Stimulated activated CD8-positive, alpha-beta memory T cell treated with anti-CD3 and anti-CD28 coated beads, Interleukin-2, amount 100 ng/mL, for 48 hours (primary cell): ENCODE measurements at places on chromosomes 3 and 15.

- no peak for DNase-seq
Measured at GRCh38 chr15:68618394-68618793, 39.6 kb downstream of the CORO2B start.

DNA sequence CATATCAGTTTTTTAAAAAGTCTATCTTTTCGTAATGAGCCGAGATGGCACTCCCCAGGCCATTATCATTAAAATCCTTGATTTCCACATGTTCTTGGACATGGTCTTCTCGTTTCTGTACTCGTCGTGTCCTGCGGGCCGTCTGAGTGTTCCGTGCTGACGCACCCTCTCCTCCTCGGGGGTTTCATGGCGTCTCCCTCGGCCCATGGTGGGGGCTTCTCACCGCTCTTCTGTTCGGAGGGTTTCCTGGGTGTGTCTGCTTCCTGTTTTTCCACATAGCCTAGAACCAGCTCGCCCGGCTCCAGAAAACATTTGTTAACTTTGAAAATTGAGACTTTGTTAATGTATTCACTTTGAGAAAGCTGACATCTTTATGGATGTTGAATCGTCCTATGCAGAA is 92.7 kb downstream of the VGLL4 start:
- DNase-seq = no peak

DNA sequence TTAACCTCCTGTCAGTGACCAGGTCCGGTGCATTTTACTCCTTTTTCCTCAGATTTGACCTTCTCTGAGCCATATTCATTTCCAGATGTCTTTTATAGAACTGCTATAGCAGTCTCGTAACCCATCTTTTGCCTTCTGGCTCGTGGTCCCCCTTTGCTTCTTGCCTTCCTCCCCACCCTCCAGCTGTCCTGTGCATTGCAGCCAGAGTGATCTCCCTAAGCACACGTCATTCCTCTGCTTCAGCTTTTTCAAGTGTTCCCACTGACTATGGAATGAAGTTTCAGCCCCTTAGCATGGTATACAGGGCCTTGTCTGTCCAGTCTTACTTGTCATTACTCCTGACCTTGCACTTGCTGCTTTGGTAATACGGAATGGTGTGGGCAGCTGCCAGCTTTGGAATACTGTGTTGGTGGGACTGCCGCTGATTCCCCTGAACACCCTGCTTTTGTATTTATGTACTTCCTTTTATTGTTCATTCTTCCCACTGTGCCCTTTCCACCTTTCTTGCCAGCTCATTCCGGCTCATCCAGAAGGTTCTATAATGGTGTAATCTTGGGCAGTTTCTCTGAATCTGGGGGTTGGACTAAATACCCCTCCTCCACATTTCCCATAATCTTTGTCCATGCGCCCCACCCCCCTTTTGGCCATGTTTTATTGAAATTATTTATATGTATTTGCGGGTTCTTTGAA is 38.9 kb downstream of the SLC25A26 start:
- DNase-seq = no peak

GRCh38 chr3:107493134-107493533 is 29.6 kb upstream of the BBX start:
- DNase-seq = no peak

- DNase-seq = no peak
Measured at GRCh38 chr15:48803877-48804276, 7.0 kb downstream of the CEP152 start.

DNA sequence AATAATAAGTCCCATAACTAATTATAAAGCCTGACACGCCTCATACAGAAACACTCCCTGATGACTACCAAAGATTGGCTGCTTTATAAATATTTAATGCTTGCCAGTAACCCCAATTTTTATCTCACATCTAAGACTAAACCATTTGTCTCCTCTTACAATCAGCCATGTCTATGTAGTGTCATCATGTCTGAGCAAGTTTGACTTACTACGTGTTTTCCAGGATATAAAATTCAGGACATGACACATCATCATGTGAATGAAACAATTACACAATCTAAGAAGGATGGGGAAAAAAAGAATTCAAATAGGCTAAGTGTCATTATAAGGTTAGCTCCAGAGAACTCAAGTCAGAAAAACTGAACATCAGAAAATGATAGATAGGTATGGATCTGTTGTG is 208.7 kb downstream of the MECOM start:
- DNase-seq = no peak

- DNase-seq = no peak
Measured at GRCh38 chr3:125435231-125435630, 60.1 kb upstream of the ZNF148 start.

GRCh38 chr3:146781606-146782005 is 176.5 kb upstream of the PLSCR5 start:
- no peak for DNase-seq

GRCh38 chr15:74202452-74203401 is at the start of gene STRA6:
Gene STRA6 (minus strand): TSS chr15:74202787. CDS start chr15:74202267, 520 bp downstream.
- DNase-seq = no peak

DNA sequence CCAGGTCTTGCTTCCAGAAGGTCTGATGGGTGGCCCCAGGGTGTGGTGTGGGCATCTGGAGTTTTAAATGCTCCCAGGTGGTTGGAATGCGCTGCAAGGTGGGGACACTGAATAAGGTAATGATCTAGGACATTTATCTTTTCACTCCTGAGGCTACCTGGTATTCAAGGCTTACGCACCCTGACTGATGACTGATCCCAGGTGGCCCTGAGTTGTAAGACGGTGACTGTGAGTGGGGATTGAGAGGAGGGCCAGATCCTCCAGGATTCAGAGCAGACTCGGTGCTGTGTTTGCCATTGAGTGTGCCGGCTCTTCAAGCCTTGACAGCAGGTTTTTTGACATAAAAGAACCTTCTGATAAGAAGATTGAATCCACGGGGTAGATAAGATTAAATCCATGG is 40.3 kb downstream of the SLC6A20 start:
- DNase-seq = no peak

GRCh38 chr3:175378348-175378747 is 519.2 kb downstream of the NAALADL2 start:
- DNase-seq = no peak

DNA sequence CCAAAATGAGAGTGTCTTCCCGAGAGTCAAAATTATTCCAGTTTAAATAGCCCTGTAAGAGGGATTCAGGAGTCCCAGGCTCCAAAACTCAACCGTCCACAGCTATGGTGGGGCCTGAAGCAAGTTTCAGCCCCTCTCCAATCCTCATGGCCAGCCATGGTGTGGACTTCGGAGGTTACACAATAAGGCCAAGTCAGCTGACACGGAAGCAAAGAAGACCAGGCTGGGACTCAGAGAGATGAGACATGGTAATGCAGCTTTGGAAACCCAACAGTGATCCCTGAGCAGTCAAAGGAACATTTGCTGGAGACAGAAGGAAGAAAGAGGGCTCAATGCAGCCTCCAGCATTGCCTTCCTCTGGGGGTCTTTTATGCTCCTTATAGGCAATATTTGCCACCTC is 324.6 kb upstream of the TLE3 start:
- DNase-seq = no peak
